Fibroblast of skin of back (primary cell): ENCODE measurements at places on chromosomes 2 and 18.

- no peak for DNase-seq
Observed at GRCh38 chr2:170530803-170531564, 184.2 kb upstream of the SP5 start.

- peak; percentile 33 for DNase-seq
Observed at GRCh38 chr2:47307066-47307465, 95.9 kb upstream of the MSH2 start.

GRCh38 chr2:234289834-234290590 is 206.9 kb downstream of the ARL4C start:
- DNase-seq: peak; percentile 94

DNA sequence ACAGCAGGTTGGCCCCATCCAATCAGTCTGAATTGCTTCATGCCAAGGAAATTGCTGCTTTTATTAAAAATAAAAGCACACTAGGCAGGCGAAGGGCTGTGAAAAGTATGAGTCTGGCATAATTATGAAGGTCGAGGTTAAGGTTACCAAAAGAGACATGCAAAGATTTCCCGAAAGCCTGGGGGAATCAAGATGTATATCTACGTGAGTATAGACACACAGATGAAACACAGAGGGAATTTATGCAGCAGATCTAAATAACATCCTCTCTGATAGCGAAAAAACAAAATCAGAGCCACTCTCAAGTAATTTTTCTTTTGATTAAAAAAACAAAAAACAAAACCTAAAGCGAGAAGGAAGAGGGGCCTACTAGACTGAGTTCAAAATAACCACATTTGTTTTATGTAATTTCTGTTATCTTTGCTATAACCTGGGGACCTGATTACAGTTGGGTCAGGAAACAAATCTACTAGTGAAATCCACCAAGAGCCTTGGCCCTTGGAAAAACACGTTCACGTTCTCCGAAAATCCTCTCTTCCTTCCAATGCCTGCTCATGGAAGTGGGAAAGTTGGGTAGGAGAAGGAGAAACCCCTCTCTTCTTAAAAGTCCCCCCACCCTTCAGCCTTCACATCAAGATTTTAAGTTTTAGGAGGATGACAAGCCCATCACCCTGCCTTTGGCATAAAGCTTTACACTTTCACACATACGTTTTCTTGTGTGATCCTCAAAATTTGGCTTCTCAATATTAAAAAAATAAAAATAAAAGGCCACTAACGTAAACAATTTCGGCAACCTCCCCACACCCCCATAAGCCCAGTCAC is 1.4 kb downstream of the AAK1 start:
- DNase-seq: no peak

GRCh38 chr2:180130403-180130802 is 123.3 kb upstream of the CWC22 start:
- peak; percentile 35 for DNase-seq

DNA sequence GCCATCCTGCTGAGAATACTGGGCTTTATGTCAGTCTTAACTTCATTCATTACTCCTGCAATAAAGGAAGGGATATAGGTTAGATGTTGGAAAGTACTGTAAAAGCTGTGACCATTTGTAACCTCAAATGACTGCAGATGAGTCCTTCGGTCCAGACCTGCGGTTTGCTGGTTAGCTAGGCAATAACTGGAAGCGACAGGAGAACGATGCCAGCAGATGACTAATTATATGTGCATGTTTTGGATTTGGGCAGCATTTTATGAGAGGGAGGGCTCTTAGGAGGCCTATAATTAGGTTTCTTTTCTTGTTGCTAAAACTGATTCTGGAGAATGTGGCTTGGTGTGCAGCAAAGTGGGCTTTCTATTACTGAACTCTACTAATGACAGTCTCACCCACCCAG is 205.6 kb downstream of the TMEM182 start:
- peak; percentile 62 for DNase-seq

GRCh38 chr2:111694700-111695101 is 189.3 kb downstream of the ANAPC1 start:
- peak; percentile 82 for DNase-seq

DNA sequence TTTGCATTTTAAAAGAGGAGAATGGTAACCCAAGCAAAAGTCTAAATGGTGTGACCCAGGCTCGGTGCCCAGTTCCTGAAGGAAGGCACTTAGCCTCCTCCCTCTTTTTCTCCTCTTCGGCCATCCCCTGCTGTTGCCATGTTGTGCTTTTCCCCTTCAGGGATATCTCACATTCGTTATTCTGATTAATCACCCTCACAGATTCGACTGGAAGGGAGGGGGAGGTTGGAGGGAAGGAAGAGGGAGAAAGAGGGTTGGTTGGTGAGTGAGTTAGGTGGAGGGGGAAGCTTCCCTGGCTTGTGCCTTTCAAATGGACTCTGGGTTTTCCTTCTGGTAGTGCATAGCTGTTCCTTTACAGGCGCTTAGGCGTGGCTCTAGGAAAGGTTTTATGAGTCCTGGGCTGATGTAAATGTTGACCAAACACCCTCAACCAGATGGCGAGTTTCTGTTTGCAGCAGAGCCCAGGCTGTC is 39.0 kb upstream of the LYPD6B start:
- no peak for DNase-seq

- peak; percentile 56 for DNase-seq
Observed at GRCh38 chr2:98324181-98324580, 22.1 kb upstream of the CNGA3 start.

- DNase-seq: no peak
Observed at GRCh38 chr2:236200378-236200777, 32.2 kb upstream of the GBX2 start.

DNA sequence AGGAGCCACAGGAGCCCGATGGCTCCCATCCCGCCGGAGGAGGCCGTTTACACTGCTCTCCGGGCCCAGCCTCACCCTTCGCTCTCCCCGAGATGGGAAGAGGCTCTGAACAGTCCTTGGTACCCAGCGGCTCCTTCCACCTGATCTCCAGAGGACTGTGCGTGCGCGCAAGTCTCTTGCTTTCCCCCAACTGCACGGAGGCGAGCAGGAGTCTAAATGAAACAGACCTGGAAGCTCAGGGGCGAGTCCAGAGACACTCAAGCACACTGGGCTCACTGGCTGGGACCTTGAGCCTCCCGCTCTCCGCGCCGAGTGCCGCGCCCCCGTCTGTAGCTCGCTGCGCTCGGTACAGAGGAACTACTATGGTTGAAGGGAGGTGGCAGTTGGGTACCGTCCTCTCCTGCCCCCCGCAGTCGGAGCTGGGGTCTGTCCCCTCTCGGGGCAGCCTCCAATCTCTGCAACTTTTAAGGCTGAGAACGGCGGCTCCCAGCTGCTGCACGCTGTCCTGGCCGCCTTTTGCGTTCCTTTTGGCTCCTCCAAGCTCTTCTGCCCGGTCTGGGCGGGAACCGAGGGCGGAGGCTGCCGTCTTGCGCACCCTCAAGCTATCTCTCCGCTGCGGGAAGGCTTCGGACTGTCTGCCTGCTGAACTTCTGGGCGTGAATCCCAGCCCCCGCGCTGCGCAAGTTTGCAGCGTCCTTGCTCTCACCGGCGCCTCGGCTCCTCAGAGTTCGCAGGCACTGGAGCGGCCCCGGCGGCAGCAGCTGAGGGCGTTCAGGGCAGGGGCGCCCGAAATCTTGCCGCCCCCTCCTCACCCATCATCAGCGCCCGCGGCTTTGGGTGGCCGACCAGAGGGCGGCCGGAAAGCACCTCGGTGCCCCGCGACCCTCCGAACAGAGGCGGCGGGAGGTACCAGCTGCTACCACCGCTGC is 491 bp downstream of the ALK start:
- DNase-seq: peak; percentile 6

DNA sequence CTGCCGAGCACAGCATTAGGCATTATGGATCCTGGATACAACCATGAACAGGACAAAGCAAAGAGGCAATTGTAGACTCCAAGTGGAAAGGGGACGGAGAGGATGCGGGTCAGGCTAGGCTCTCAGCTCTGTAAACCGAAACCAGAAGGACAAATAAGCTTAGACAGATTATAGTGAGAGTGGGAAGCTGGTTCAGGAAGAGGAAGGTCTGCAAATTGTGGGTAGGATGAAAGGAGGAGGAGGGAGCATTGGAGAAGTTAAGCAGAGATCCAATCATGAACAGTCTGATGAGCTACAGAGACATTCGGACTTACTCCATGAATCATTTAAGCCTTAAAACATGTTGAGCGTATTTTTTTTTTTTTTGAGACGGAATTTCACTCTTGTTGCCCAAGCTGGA is 3.0 kb downstream of the MSH6 start:
- no peak for DNase-seq

- peak; percentile 74 for DNase-seq
Observed at GRCh38 chr18:22348521-22349316, 69.0 kb downstream of the CTAGE1 start.

DNA sequence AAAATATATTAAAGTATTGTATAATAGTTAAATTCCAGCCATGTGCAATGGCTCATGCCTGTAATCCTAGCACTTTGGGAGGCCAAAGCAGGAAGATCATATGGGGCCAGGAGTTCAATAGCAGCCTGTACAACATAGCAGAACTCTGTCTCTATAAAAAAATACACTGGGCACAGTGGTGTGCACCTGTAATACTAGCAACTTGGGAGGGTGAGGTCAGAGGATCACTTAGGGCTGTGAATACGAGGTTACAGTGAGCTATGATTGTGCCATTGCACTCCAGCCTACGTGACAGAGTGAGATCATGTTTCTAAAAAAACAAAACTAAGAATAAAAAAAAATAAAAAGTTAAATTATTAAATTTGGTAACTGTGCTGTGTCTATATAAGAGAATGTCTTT is 36.1 kb downstream of the ZRANB3 start:
- no peak for DNase-seq

DNA sequence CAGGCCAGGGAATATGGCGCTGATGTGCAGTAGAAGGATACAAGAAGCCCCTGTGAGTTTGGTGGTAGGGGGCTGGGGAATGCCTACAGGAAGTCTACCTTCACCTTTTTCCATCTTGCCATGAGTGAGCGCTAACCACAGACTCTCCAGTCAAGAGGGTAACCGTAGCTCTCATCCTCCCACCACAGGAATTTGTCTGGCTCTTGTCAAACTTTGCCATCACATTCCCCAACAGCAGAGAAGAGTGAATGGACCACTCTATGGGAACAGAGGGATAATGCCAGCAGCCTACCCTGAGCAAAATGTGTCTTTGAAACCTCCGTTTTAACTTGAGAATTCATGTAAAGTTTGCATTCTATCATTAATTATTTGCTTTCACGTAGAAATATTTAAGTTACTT is 168.3 kb downstream of the NRP2 start:
- DNase-seq: no peak

GRCh38 chr2:2061091-2061696 is 269.9 kb downstream of the MYT1L start:
- DNase-seq: no peak

- DNase-seq: peak; percentile 23
Observed at GRCh38 chr18:12246849-12247808, 7.0 kb upstream of the CIDEA start.

DNA sequence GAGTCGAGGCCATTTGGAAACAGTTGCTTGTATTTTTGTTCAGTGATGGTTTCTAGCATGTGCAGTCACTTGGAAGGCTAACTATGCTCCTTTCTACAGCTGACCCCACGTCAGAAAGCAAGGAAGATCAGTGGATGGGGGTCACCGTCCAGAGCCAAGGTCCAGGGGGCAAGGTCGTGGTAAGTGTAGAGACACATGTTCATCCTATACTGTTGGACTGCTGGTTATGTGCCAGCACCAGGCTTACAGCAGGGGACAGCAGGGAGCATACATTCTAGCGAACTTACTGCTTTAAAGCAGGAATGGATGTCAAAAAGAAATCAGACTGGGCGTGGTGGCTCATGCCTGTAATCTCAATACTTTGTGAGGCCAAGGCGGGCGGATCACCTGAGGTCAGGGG is 40.0 kb downstream of the ITGA6 start:
- DNase-seq: peak; percentile 19

DNA sequence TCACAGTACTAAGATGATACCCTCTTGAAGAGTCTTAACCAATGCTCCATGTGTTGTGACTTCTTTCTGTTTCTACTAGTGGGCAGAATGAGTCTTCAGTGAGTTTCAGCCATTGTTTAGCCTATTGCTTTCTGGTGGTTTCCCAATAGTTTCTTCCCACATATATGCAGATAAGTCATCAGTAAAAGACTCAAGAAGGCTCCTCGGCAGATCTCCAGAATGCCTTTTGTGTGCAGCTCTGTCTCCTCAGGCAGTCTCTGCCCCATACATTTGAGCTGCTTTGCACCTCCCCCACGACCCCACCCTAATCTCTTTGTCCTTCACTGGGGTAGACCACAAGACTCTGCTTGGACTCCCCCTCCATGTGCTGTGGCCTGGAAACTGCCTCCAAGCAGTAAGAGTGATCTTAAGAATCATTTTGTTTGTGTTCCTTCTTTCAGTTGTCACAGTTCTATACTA is 71.6 kb upstream of the CHRNA1 start:
- peak; percentile 89 for DNase-seq

- no peak for DNase-seq
Observed at GRCh38 chr2:98947554-98947953, 11.5 kb upstream of the CRACDL start.

DNA sequence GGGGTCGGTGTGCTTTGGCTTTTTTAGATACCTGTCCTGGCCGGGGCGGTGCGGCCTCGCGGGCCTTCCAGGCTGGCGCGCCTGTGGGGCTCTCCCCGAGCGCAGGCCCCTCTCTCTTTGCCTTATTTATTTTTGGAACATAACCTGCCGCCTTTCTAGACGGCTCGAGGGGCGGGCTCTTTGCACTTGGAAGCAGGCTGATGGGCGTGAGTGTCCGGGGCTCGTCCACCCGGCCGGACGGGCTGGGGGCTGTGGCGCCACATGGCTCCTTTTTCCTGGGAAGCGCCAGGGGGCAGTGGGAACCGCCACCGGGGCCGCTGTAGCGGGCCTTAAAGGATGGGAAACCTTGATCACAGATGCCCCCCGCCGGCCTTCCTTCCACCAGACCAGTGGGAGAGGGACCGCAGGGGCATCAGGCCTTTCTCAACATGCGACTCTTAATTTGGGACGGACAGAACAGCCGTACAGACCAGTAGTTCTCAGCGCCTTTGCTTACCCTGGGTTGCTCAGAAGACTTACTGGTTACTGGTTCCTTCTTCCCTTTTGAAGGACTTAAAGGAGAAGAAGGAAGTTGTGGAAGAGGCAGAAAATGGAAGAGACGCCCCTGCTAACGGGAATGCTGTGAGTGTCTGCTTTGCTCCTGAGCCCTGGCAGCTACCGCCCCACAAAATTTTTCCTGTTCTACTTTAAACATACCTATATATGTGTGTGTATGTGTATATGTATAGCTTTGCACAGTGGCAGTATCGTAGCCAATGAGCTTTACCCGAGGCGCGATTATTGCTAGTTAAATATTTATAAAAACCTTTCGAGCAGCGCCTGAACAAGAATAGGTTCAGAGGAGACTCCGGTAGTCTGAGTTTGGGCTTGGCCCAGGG is 2.7 kb downstream of the PTMA start:
- peak; percentile 33 for DNase-seq
